ENCODE measurements at places on chromosomes 1 and 21.

GRCh38 chr1:89286549-89287180 lies 14.0 kb upstream of the GBP5 start:
- DNase-seq = peak; percentile 64

- DNase-seq = no peak
Measured at GRCh38 chr1:90486996-90487395, 230.1 kb downstream of the BARHL2 start.

- DNase-seq = no peak
Measured at GRCh38 chr1:104592926-104593325, 843.2 kb downstream of the AMY1C start.

GRCh38 chr1:170537798-170538503 lies 6.0 kb downstream of the GORAB start:
- no peak for DNase-seq

All from thymus (tissue), 14 donors.